Caudate nucleus (tissue), 63 donors: ENCODE measurements at places on chromosomes 7 and 10.
A peak's percentile ranks its signal among the peaks of the same experiment; 100 is the strongest.

GRCh38 chr7:158409120-158409519, 178.5 kb downstream of the PTPRN2 start:
- no peak for DNase-seq

DNA sequence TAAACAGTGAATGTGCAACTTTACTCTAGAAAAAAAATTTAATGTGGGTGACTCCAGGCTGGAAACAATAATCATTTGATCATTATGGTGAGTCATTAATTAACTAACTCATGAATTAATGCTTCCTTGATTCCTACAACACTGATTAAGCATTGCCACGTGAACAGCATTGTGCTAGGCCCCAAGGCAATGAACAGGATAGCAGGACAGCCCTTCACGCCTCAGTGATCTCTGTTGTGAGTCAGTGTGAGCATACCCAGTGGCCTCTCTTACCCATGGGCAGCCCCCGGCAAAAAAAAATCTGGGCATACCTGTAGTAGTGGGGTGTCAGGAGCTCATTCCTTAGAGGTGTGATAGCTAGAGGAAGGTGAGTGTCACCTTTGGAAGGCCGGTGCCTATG, 76.0 kb downstream of the DENND2A start:
- DNase-seq: no peak

DNA sequence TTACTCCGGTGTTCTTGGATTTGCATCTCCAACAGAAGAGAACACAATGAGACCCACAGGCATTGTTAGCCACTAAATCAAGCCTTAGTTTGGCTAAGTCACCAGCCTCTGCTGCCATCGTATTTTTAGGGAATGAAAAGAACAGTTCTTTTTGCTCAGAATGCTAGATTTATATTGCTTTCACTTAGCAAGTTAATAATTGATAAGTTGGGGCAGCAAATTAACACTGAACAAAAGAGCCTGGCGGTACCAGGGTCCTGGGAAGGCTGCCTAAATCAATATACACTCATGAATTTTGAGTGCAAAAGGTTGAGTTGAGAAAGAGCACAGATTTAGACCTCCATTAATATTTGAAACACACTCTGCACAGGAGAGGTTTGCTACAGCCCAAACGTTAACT, 767.7 kb downstream of the TYW1 start:
- DNase-seq: no peak

DNA sequence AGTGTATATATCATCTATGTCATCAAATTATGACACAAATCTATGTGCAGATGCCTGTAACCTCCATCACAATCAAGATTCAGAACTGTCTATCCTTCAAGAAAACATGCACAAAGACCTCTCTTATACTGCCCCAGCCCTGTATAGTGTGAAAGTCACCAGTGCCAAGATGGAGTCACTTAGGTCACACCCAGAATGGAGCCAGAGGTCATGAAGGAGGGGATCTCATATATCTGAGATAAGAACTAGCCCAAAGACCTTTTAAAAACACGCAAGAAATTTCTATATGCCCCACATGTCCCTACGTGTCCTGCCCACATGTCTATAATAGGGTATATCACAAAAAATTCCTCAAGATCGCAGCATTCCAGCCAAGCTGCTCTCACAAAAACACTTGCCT, 20.1 kb upstream of the GATAD1 start:
- DNase-seq: no peak

DNA sequence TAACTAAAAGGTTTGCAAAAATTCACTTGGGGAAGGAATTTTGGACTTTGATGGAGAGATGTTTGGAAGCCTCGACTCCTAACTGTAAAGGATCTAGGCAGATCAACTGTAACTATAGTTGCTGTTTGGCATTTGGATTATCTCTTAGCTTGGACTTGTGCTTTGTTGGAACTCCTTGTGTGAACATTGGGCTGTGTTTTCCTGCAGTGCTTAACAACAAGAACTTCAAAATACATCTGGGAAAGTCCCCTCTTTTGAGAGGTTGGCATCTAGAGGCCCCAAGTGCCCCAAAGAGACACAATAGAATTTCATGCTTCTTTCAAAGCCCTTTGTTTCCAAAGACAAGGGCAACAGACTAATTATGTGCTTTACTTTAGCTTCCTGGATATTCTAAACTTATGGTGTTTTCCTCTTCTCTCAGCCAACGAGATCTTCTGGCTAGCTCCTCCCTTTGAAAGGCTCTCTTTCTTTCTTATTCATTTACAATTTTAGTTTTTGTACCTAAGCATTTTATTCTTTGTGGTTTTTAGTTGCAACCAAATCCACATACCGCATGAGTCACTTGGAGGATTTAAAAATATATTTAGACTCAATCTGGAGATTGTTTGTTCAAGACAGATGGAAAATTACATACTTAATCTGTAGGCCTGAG, 11.6 kb downstream of the ABCA13 start:
- no peak for DNase-seq

GRCh38 chr10:43854007-43854406, 205.3 kb upstream of the ZNF32 start:
- no peak for DNase-seq

GRCh38 chr10:33180921-33181320, 153.5 kb downstream of the NRP1 start:
- DNase-seq: no peak

DNA sequence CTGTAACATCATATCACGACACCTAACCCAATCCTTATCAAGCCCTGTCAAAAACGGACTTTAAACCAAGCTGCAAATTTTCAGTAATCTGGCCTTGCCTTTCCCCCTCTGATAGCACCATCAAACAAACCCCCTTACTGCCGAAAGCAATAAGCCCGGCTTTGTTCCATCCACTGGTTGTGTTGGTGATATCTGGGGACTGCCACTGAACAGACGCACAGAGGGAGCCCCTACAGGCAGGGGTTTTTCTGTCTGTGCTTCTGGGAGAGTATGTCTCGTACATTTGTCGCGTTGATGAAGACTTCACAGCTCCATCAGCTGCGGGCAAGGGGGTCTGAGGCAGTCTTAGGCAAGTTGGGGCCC, 550 bp upstream of the PLAU start:
- no peak for DNase-seq

GRCh38 chr10:57338823-57339558, 928.7 kb downstream of the IPMK start:
- DNase-seq: no peak

DNA sequence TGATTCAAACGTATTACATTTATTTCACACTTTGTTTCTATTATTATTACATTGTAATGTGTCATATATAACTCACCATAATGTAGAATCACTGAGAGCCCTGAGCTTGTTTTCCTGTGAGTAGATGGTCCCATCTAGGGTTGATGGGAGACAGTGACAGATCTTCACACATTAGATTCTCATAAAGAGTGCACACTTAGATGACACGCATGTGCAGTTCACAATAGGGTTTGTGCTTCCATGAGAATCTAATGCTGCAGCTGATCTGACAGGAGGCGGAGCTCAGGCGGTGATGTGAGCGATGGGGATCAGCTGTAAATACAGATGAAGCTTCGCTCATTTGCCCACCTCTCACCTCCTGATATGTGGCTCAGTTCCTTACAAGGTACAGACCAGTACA, 36.1 kb downstream of the BMPER start:
- no peak for DNase-seq

GRCh38 chr10:129626309-129626708, 159.3 kb downstream of the MGMT start:
- DNase-seq: no peak

DNA sequence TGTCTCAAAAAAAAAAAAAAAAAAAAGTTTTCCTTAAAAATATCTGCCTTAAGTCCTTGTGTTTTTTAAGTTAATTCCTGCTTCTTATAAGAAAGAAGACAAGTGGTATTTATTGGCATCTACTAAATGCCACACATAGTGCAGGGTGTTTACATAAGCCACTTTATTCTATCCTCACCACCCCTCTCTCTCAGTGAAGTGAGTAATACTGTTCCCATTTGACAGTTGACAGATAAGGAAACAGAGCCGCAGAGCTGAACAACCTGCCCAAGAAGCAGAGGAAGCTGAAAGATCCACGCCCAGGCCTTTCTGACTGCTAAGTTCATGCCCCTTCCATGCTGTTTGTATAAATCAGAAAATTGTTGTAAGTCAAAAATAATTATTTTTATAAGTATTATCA, 54.1 kb downstream of the ABLIM1 start:
- no peak for DNase-seq

DNA sequence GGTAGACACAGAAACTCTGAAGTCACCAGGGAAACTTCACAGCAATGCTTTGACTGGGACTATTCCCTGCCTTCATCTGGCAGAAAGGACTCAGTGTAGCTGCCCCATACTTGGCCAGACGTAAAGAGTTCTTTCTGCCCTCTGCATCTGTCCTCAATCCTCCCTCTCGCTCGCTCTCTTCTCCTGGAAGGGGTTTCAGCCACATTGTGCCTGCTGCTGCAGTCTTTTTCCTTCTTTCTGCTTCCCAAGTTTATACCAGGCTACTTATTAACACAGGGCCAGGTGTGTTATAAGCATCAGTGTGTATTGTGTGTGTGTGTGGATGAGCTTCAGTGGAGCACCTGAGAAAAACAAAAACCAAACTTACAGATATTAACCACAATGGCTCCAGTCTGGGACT, 638.4 kb downstream of the ACTR3B start:
- no peak for DNase-seq

DNA sequence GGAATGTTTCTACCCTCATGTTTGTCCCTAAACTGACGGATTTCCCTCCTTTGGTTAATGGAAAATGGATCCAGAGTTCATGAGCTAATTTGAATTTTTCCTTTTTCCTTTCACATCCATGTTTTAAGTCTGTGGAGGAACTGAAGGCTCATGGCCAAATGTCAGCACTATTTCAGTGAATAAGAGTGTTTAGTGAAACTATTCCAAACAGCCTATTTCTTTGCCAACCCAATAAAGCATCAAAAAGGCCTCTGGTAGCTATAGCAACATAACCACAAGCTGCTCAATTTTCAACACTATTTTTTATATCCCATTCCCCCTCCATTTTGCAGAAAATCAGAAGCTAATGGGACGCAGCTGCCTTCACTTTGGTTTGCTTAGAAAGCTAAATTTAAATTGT, 1454.1 kb downstream of the GATA3 start:
- no peak for DNase-seq

DNA sequence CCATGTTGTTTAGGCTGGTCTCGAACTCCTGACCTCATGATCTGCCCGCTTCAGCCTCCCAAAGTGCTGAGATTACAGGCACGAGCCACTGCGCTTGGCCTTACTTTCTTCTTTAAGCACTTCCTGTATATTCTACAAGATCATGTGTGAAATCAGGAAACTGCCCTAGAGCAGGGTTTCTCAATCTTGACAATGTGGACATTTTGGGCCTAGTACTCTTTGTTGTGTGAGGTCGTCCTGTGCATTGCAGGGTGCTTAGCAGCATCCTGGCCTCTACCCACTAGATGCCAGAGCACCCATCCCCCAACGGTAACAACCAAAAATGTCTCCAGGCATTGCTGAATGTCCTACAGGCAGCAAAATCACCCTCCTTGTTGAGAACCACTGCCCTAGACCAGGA, 24.7 kb downstream of the RRP12 start:
- no peak for DNase-seq

- DNase-seq: no peak
These were observed 235.6 kb upstream of the POM121L12 start for GRCh38 chr7:52799817-52800216.

DNA sequence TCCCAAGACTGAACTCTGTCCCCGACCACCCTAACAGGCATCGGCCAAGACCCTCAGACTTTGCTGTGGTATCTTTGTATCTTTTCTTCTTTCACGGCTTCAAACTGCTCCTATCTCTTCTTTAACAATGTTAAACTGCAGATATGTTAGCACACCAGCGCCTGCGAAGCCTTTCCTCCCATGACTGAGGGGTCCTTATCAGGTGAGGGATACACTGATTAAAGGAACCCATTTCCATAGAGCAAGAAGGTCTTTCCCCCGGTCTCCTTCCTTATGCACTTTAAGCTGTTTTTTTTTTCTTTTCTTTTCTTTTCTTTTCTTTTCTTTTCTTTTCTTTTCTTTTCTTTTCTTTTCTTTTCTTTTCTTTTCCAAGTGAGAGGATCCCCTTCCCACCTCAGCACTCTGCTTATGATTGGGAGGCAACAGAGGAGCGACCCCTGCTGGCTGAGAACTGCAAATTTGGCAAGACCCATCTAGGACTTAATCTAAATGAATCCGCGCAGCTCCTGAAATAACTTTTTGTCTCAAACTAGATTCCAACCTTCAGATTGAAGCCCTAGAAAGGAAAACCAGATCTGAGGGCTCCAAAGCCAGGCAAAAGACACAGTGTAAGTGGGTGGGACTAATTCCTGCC, 109.9 kb downstream of the ITGB8 start:
- DNase-seq: no peak

DNA sequence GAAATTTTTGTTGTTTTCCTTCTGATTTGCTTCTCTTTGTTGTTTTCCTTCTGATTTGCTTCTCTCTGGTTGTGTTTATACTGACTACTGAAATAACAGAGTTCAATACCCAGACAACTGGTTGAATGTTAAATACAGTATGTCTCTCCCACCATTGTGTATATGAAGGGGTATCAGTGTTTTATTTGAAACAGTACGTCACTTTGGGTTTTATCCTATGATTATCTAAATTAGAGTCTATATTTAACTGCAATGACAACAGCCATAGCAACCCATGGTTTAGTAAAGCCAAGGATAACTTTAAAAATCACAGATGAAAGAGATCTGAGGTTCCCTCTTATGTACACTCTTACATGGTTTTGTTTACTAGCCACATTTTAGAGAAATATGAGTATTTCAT, 141.3 kb downstream of the GNAT3 start:
- no peak for DNase-seq

DNA sequence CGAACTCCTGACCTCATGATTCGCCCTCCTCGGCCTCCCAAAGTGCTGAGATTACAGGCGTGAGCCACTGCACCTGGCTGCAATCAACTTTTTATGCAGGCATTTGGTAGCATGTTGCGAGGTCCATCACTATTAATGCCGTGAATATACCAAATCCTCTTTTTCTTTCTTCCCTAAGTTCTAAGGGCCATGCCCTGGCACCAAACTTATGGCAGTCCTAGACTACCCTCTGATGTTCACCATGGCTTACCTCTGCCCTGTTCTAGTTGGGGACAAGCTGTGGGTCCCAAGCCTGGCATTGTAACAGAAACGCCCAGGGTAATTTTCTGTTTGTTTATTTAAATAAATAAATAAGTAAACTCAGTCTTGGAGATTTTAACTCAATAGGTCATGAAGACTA, 13.3 kb downstream of the PRSS2 start:
- DNase-seq: no peak

DNA sequence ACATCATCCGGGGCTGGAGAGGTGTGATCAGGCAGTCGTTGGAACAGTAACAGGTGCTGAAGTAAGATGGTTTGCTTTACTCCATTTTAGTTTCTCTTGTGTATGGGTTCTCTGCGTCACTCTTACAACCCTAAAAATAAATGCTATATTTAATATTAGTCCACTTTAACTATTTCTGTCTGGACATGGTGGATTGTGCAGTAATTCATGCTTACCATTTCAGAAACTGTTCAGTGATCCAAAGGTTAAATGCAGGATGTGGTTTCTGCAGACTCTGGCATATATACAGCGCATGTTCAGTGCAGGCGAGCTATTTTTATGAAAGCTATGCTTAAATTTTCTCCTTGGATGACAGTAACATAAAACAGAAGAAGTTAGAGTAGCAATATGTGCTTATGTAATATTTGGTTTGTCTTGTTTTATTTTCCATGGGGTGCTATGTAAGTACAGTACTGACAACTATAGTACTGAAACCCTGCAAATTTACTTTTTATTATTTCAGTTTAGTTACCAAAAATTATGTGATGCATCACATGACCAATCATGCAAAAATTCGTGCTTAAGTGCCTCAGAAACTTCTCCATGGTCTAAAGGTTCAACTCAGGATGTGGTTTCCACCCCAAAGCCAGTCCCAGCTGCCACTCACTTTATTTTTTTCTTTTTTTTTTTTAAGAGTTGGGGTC, 46.6 kb upstream of the GRID1 start:
- DNase-seq: peak; percentile 42
